ENCODE measurements at places on chromosomes 5 and 9.

GRCh38 chr5:167011196-167011595 lies 1280.2 kb upstream of the WWC1 start:
- ATAC-seq = no peak

GRCh38 chr9:13131416-13131815 lies 148.1 kb downstream of the MPDZ start:
- ATAC-seq = no peak

DNA sequence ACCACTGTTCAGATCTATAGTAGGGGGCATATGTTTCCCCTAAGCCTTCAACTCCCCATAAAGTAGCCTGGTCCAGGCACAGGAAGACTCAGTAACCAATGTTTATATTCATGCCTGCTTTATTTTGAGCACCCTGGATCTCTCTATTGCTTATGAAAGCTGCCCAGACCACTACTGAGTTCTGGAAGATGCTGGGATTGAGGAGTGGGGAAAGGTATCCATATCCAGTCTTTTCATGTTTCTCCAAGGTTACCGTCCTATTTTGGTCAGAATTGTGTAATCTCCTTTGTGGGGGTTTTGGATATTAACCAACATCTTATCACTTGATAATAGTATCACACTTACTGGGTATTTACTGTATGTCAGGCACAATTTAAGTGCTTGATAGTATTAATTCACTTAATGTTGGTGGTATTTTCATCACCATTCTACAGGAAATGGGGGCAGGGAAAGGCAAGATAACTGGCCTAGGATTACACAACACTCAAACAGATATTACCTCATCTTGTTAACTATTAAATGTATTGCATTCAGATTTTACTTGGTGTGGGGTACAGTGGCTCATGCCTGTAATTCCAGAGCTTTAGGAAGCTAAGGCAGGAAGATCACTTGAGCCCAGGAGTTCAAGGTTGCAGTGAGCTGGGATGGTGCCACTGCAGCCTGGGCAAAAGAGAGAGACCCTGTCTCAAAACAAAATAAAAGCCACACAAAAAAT lies 36.3 kb downstream of the RUSC2 start:
- no peak for ATAC-seq

DNA sequence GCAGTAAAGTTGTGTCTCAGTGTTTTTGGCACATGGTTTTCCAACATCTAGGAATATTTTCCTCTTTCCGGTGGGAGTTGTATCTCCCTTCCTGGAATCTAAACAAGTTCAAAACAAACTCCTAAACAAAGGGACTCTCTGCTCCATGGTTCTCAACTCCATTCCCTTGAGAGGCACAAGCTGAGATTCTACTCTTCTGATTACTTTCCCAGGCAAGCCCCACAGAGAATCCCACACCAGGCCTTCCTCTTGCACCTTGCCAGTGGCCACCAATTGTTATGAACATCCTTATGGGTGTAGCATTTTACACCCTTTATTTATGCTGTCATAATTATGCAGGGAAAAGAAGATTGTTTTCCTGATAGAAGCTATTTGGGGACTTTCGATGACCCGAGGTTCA lies 25.8 kb upstream of the SH3TC2 start:
- ATAC-seq = no peak

DNA sequence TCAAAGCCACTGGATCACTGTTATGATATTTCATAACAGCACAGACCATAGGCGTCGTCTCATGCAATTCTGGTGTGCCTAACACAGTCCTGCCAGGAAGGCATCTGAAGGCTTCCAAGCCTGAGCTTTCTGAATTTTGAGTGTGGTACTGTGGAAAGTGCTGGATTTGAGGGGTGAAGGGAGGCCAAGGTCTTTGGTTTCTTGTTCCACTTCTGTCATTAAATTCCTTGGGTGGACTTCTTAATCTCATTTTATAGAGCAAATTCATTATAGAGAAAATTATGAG lies 441.3 kb upstream of the PIK3R1 start:
- ATAC-seq = no peak

DNA sequence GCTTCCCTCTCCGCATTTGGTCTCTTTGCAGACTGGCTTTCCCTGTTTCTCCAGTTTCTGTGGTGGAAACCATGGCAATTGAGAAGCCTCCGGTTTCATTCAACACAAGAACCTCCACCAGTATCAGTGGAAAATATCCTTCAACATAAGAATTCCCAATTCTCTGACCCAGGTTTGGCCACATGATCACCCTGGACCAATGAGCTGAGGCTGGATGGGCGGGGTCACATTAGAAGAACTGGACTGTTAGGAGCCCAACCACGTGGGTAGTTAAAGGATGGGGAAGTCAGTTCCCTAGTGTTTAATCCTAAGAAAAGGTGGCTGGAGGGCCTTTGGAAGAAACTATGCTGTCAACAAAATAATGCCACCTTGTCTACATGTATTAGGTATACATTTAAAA lies 336.3 kb downstream of the DMRT2 start:
- ATAC-seq = no peak

GRCh38 chr5:151692312-151692711 lies 5.6 kb upstream of the SPARC start:
- no peak for ATAC-seq

- ATAC-seq = no peak
Measured at GRCh38 chr9:75140261-75140660, 51.9 kb downstream of the OSTF1 start.

All from esophagus mucosa (tissue), 1 donor.